ENCODE measurements at places on chromosomes 2 and 18.

- no peak for DNase-seq
Observed at GRCh38 chr18:10226971-10227370, 227.5 kb upstream of the APCDD1 start.

DNA sequence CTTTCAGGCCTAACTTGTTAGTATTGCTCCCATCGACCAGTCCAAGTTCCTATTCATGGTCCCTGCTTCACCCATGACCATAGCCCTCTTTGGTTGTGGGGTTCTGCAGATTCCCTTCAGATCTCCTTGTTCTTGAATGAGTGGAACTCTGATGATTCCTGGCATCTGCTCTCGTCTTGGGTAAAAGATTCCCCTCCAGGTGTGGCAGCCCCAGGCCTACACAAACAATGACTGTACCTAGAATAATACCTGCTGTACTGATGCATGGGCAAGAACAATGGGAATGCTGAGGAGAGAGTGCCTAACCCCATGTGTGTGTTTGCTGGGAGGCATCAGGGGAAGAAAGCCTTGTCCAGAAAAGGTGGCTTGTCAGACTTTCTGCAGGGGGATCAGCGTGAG lies 39.2 kb upstream of the MRPL19 start:
- DNase-seq: no peak

GRCh38 chr2:228507870-228508269 lies 326.4 kb upstream of the SPHKAP start:
- no peak for DNase-seq

- no peak for DNase-seq
Observed at GRCh38 chr2:176589825-176590440, 320.7 kb downstream of the MTX2 start.

- peak; percentile 55 for DNase-seq
Observed at GRCh38 chr18:63320123-63320974, 780 bp upstream of the BCL2 start.
